NT2/D1 (cell line): ENCODE measurements at places on chromosomes 7 and 10.

GRCh38 chr10:46540412-46541016 lies 15.9 kb downstream of the GPRIN2 start:
- no peak for DNase-seq

DNA sequence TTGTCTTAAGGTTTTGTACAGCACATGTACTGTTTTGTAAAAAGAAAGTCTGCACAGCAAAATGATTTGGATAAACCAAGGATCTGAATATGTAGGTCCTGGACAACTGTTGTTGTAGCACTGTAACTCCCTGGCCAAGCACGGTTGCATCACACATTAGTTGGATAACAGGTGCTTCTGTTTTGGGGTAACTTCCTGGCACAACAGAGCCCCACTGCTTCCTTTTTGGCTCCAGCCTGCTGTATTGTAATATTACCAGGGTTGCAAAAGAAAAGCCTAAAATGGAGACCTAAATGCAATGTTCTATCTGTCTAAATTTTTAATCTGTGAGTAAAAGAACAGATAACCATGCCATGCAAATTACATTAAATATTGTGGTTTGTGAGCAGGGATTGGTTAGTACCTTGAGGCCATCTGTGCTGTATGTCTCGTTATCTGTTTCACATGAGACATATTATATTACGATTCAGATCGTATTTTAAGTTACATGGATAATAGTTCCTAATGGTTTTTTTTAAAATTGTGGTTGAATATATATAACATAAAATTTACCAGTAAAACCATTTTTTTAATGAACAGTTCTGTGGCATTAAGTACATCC lies 27.5 kb upstream of the WAC start:
- DNase-seq, result no peak

DNA sequence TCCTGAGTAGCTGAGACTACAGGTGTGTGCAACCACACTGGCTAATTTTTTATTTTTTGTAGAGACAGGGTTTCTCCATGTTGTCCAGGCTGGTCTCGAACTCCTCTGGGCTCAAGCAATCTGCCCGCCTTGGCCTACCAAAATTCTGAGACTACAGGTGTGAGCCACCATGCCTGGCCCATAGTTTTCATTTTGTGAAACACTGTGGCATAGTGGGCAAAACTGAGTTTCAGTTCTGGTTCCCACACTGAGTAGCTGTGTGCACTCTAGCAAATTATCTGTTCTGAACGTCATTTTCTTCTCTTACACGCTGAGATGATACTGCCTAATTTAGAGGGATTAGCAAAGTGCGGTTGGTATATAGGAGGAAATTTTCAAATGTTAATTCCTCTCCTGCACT lies 13.5 kb downstream of the ATP5MK start:
- DNase-seq, result no peak

GRCh38 chr10:78960316-78960800 lies 108.4 kb upstream of the ZMIZ1 start:
- DNase-seq, result no peak

DNA sequence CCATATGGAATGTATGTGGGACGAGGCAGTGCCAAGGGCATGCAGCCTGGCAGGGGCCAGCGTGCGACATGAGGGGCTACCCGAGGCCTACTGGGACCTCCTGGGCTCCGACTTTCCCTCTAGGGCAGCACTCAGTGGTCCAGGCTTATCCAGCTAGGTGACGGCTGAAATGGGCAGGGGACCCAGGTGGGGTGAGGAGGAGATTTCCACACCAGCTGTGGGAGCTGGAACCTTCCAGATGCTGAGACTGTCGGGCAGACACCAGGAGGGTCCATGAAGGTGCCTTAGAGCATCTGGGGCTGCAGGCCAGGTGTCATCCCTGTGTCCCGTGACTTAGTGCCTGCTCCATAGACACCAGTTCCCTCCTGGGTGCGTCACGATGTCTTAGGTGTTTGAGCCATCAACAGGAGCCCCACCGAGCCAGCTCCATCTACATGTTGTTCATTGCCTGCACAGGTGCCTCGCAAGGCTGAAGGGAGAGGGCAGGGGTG lies 13.4 kb downstream of the ZNF316 start:
- DNase-seq, result no peak
